ENCODE measurements at places on chromosomes 6 and 20.

DNA sequence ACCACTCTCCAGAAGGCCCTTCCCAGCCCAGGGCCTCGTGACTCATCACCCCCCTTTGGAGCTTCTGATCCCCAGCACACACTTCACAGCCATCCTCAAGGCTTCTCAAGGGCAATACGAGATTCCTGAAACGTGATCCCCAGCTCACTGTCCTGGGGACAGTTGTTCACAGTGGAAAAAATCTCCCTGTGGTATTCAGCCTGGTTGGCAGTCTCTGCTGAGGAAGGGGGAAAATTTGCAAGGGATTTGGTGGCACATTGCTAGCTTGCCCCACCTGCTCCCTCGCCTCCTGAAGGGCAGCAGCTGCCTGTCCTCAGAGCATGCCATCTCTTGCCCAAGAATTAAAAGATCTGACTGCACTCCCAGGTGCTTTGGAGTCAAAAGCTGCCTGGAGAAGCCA is 20.7 kb upstream of the PKHD1 start:
- no peak for DNase-seq

GRCh38 chr20:38554986-38555385 is 26.0 kb upstream of the ADIG start:
- DNase-seq, result no peak

- no peak for DNase-seq
These were observed 69.1 kb downstream of the FOXA2 start for GRCh38 chr20:22515264-22515663.

DNA sequence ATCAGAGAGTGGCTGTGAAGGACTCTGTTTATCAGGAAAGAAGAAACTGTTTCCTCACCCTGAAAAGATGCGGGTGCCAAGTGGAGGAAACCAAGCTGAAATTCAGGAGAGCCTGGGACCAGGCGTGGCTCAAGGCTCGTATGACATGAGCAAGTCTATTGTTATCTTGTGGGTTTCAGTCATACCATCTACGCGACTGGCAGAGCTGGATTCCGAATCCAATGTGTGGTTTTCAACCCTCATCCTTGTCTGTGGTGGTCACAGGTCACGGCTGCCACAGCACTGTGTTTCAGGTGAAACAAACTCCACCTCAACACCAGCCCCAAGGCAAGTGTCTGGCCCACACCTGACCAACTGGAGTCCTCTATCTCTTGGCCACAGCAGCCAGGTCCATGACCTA is 9.1 kb downstream of the MC3R start:
- no peak for DNase-seq

DNA sequence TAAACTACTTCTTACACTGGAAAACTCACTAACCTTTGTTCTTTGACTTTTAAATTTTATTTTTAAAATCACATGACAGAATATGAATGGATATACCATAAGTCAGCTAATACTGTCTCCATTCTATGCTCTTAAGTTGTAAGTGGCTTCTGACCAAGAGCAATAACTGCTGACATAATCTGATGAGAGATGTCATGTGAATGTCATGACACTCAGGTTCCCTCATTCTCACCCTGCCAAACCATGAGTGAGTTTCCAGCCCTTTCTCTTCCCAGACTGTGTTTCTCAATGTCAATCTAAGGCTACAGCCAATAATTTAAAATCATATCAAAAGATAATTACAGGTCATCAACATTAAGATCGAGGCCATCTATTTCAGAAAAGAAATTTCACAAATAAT is 39.7 kb downstream of the KIF16B start:
- DNase-seq, result no peak

DNA sequence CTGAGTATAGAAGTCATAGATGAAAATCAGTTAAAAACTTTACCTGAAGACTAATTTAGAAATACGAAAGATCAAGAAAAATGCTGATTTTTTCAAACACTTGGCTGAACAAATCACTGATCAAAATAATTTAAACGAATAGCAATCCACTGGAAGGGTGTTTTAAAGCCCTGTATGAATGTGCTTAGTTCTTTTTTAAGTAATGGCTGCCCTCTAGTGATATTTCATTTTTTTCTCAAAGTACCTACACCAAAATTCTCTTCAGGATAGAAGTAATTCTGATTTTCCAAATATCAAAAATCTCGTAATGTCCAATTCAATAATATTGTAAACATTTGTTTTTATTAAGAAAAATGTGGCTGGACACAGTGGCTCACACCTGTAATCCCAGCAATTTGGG is 32.5 kb downstream of the AKAP7 start:
- no peak for DNase-seq

DNA sequence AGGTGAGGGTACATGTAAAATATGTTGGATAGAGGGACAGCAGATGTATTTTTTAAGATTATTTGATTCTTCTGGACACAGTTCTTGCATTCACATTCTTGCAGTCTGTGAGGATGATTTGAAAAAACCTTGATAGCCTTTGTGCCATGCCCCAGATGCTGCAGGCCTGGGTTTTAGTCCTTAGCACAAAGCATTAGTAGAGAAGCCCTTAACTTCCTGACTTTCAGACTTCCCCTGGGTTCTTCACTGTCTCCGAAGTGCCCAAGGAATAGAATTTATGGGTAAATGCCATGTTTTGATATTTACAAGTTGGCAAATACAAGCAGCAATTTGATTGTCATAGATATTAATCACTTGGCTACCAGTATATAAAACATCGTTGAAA is 67.6 kb upstream of the SUPT3H start:
- DNase-seq, result no peak

GRCh38 chr6:111792241-111792640 is 81.0 kb downstream of the FYN start:
- DNase-seq, result no peak

DNA sequence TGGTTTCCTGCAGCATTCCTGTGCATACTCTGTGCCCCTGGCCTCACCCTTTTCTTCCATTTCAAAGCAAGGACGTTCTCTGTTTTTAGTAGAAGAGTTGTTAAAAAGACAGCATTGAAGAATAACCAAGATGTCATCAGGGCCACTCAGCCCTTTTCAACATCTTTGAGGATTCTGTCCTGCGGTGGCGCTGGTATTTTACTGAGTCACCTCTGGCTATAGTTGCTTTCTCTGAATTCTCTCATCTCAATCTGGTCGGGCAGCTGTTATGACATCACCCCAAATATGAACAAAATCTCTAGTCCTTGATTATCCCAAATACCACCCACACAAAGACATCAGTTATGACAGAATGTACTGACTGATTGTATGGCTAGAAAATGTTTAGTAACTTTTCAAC is 204.2 kb downstream of the GRIK2 start:
- no peak for DNase-seq

Data from iPS DF 6.9 (cell line).